ENCODE measurements at places on chromosomes 7 and 10. TPM values are rescaled to one million over a fixed set of nuclear protein-coding genes. Genes with fewer than 3 reads are reported as not detected.

- DNase-seq: peak; percentile 12
Measured at GRCh38 chr10:50275650-50276235, 24.4 kb upstream of the ASAH2 start.

DNA sequence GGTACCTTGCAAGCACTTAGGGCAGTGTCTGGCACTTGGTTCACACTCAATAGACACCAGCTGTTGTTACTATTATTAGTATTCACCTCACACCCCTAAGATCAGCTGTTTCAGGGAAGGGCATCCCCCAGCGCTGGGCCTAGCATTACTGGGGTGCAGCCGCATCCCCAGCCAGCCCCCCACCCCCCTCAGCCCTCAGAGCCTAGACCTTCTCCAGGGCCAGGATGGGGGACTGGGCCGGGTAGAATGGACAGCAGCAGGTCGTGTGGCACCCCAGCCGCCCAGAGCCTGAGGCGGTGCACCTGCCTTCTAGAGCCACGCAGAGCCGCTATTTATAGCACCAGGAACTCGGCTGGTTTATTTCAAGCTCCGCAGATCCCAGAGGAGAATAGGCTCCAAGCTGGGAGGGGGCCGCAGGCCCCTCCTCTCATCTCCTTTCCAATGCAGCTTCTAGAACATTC is 60.5 kb downstream of the GTF2IRD1 start:
- no peak for DNase-seq

DNA sequence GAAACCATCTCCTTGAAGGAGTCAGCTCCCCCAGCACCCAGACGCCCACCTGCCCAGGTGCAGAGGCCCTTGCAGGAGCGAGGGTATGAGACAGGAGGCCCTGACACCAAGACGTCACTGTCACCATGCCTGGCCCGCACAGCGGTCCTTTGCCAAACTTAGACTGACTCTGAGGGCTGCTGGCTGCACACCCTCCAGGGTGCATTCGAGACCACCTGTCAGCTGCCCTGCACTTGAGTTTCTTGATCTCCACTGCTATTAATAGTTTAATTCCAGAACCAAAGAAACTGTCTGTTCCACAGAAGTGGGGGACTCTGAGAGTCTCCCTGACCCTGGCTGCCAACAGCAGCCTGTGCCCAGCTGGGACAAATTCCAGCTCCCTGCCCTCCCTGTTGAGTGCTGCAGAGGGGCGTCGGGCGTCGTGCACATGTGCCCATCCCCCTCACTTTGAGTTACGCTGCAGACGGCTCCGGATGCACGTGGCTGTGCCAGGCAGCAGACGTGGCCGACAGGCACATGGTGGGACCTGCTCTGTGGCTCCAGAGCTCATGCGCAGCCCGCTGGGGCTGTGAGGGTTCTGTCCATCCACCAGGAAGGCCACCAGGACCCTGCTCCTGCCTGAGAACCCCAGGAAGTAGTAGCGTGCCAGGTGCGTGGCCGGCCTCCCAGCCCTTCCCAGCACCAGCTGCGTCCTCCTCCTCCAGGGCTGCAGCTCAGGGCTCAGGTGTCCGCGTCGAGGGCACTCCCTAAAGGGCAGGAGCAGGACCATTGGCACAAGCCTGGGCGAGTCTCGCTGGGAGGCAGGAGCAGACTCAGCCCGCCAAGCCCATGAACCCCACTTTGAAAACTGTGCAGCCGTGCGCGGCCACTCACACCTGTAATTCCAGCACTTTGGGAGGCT is 24.8 kb downstream of the ELFN1 start:
- no peak for DNase-seq

DNA sequence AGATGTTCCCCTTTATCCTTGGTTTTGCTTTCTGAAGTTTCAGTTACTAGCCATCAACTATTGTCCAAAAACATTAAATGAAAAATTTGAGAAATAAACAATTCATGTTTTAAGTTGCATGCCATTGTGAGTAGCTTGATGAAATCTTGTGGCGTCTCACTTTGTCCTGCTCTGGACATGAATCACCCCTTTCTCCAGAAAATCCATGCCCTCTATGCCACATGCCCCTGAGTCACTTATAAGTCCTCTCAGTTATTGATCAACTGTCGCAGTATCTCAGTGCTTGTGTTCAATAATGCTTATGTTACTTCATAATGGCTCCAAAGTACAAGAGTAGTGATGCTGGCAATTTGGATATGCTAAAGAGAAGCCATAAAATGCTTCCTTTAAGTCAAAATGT is 208.0 kb upstream of the FERD3L start:
- DNase-seq: no peak

ABCC2 gene
- polyA plus RNA-seq: 10.0 TPM
